ENCODE measurements at places on chromosomes 5 and 9. TPM values are rescaled to one million over a fixed set of nuclear protein-coding genes. Genes with fewer than 3 reads are reported as not detected.
A peak's percentile ranks its signal among the peaks of the same experiment; 100 is the strongest.

GRCh38 chr9:100071271-100071670, 27.5 kb downstream of the ERP44 start:
- H3K4me1 ChIP-seq = peaks cover 17% of the 10 kb centered on the region
- H3K27me3 ChIP-seq = no peaks in the 10 kb centered on the region
- no peak overlapping the region for H3K27ac ChIP-seq
- no peak overlapping the region for H3K4me3 ChIP-seq

Gene NR2F1-AS1
- total RNA-seq = 0.93 TPM

- H3K36me3 ChIP-seq = peaks cover 11% of the 10 kb centered on the region
- peak overlapping the region; percentile 86 for H3K4me3 ChIP-seq
- DNase-seq = no peak
- H3K27me3 ChIP-seq = no peaks in the 10 kb centered on the region
- peak overlapping the region; percentile 88 for H3K27ac ChIP-seq
- H3K4me1 ChIP-seq = peaks cover 30% of the 10 kb centered on the region
These were observed 906 bp downstream of the SLC25A51 start for GRCh38 chr9:37902796-37903646.

Gene NDOR1
- total RNA-seq = 43.3 TPM

Gene KIF4B
- total RNA-seq = 0.30 TPM

Gene CDX1
- total RNA-seq = not detected

DNA sequence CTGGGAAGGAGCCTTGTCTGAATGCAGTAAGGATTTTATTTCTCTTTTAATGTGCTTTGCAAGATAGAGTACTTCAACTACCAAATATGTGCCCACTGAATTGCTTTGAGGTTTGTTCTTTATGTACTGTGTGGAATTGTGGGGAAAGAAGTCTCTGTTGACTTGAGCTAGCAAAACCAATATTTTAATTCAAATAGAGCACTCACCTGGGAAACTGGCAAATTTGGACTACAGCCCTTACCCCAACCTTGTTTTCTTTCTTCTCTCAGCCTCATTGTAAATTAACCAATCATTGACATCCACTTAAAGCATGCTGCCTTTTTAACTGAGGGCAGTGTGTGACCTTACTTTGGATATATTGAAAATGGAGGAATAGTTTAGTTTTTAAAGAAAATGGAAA, 409.0 kb downstream of the SPATA31D1 start:
- H3K4me3 ChIP-seq = no peak overlapping the region
- H3K36me3 ChIP-seq = no peaks in the 10 kb centered on the region
- no peaks in the 10 kb centered on the region for H3K27me3 ChIP-seq
- no peak overlapping the region for H3K27ac ChIP-seq
- H3K4me1 ChIP-seq = no peaks in the 10 kb centered on the region

GRCh38 chr9:116250891-116251290, 97.3 kb downstream of the PAPPA start:
- H3K36me3 ChIP-seq = no peaks in the 10 kb centered on the region
- H3K4me3 ChIP-seq = no peak overlapping the region
- no peaks in the 10 kb centered on the region for H3K27me3 ChIP-seq
- H3K27ac ChIP-seq = no peak overlapping the region
- DNase-seq = no peak

Gene CRHBP
- total RNA-seq = 0.67 TPM

DNA sequence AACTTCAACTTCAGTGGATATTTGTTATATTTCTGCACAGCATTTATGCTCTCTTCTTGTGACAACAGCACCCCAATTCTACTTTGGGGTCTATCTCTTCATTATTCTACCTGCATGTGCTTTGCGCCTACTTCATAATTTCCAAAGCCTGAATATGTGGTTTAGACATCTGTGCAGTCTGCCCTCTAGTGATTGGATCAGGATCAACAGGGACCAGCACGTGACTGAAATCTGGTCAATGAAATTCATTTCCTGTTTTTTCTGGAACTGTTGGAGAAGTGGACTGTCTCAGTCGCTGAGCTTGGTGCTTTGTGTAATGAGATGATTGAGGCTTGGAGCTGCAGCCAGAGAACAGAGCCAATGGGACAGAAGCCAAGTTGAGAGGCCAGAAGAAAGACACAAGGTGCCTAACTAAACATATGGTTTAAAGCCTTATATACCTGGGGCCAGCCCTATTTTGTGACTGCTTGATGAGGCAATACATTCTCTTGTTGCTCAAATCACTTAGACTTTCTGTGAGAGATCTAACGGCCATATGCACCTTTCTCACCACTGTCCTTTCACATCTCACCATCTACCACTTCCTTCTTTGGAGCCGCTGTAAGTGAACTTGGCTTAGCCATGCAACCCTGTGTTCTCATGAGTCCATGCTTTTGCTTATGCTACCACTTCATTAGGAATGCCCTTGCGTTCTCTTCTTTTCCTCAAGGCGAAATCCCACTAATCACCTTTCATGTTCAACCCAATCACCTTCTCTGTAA, 68.8 kb upstream of the PPP2R2B start:
- no peak overlapping the region for H3K4me3 ChIP-seq
- no peaks in the 10 kb centered on the region for H3K36me3 ChIP-seq
- H3K27me3 ChIP-seq = peaks cover 17% of the 10 kb centered on the region
- H3K4me1 ChIP-seq = no peaks in the 10 kb centered on the region

- H3K4me1 ChIP-seq = peaks cover 9% of the 10 kb centered on the region
- H3K27ac ChIP-seq = no peak overlapping the region
- H3K4me3 ChIP-seq = no peak overlapping the region
- H3K27me3 ChIP-seq = peaks cover 30% of the 10 kb centered on the region
- peaks cover 9% of the 10 kb centered on the region for H3K36me3 ChIP-seq
These were observed 197.0 kb downstream of the SYK start for GRCh38 chr9:90998573-90998972.

Gene FOXI1
- total RNA-seq = not detected

Gene RORB
- 0.14 TPM for total RNA-seq

DNA sequence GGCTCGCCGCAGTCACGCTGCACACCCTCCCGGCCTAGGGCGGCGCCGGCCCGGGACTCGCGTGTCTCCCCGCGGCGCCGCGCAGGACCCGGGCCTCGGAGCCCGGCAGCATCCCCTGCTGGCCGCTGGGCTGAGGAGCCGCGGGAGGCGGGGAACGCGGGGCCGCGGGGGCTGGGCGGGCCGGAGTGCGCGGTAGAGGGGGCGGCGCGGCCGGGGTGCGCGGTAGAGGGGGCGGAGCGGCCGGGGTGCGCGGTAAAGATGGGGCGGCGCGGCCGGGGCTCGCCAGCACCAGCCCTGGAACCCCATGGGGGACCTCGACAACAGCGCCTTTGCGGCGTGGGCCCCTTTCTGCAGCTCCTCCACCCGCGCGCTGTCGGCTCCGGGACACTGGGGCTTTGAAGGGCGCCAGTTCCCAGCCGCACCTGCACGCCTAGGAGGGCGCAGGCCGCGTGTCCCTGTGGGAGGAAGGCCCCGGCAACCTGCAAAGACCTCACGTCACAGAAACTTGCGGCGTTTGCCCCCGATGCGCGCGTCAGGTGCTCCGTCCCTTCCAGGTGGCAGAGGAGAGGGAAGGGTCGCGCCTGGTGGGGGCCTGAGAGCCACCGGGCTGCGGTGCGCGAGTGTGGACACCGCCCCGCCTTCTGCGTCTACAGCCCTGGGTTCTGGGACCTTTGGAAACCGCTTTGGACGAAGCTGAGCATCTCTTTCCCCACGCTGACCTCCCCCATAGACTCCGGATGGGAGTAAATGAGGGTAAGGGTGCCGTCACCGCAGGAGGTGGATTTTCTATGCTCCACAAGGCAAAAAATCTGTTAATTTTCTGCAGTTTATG, 49.6 kb downstream of the NSUN2 start:
- peaks cover 57% of the 10 kb centered on the region for H3K27me3 ChIP-seq
- H3K4me1 ChIP-seq = peaks cover 10% of the 10 kb centered on the region

DNA sequence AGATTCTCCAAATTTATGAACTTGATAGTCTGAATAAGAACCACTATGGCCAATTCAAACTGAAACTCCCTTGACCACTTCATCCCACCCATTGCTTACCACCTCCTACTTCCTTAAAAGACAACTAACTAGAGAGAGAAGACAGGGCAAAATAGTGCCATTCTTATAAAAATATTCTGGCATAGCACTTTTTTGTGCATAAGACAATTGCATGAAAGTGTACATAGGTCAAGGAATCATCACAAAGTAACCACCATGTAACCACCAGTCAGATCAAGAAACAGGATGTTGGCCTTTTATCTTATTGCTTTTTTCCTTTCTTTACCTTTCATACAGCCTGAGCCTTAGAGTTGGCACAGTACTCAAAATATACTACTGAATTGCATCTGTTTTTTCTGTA, 8.1 kb upstream of the ARSB start:
- no peaks in the 10 kb centered on the region for H3K36me3 ChIP-seq
- H3K4me3 ChIP-seq = no peak overlapping the region
- H3K27ac ChIP-seq = no peak overlapping the region
- no peaks in the 10 kb centered on the region for H3K27me3 ChIP-seq

DNA sequence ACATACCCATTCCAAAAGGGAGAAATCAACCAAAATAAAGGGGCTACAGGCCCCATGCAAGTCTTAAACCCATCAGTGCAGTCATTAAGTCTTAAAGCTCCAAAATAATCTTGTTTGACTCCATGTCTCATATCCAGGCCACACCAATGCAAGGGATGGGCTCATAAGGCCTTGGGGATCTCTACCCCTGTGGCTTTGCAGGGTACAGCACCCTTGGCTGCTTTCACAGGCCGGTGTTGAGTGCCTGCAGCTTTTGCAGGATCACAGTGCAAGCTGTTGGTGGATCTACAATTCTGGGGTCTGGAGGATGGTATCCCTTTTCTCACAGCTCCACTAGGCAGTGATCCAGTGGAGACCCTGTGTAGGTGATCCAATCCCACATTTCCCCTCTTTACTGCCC, 5.0 kb upstream of the SPINK14 start:
- no peak for DNase-seq
- no peaks in the 10 kb centered on the region for H3K4me1 ChIP-seq
- H3K36me3 ChIP-seq = no peaks in the 10 kb centered on the region
- H3K27me3 ChIP-seq = peaks cover 6% of the 10 kb centered on the region
- H3K27ac ChIP-seq = no peak overlapping the region
- H3K4me3 ChIP-seq = no peak overlapping the region

Gene C5
- 3.5 TPM for total RNA-seq

Gene IRX1
- total RNA-seq = not detected

- H3K4me3 ChIP-seq = no peak overlapping the region
- no peak overlapping the region for H3K27ac ChIP-seq
- peaks cover 17% of the 10 kb centered on the region for H3K4me1 ChIP-seq
These were observed 51.4 kb downstream of the ACER2 start for GRCh38 chr9:19460243-19460642.

Gene WDR31
- 1.4 TPM for total RNA-seq

- H3K4me1 ChIP-seq = peaks cover 18% of the 10 kb centered on the region
- H3K27me3 ChIP-seq = peaks cover 5% of the 10 kb centered on the region
- DNase-seq = no peak
- no peak overlapping the region for H3K4me3 ChIP-seq
- H3K27ac ChIP-seq = no peak overlapping the region
These were observed 2.7 kb downstream of the GPX3 start for GRCh38 chr5:151023047-151023615.

- DNase-seq = no peak
- H3K4me3 ChIP-seq = no peak overlapping the region
- H3K27me3 ChIP-seq = no peaks in the 10 kb centered on the region
- H3K27ac ChIP-seq = no peak overlapping the region
- H3K4me1 ChIP-seq = no peaks in the 10 kb centered on the region
- H3K36me3 ChIP-seq = peaks cover 10% of the 10 kb centered on the region
These were observed 32.8 kb downstream of the MRRF start for GRCh38 chr9:122297512-122297911.

Gene ZDHHC11B
- not detected for total RNA-seq

Gene CNTNAP3
- not detected for total RNA-seq

GRCh38 chr9:120438836-120439546, 141.0 kb downstream of the CDK5RAP2 start:
- no peaks in the 10 kb centered on the region for H3K27me3 ChIP-seq
- H3K27ac ChIP-seq = peak overlapping the region; percentile 62
- DNase-seq = peak; percentile 12
- H3K4me3 ChIP-seq = no peak overlapping the region
- peaks cover 7% of the 10 kb centered on the region for H3K36me3 ChIP-seq

DNA sequence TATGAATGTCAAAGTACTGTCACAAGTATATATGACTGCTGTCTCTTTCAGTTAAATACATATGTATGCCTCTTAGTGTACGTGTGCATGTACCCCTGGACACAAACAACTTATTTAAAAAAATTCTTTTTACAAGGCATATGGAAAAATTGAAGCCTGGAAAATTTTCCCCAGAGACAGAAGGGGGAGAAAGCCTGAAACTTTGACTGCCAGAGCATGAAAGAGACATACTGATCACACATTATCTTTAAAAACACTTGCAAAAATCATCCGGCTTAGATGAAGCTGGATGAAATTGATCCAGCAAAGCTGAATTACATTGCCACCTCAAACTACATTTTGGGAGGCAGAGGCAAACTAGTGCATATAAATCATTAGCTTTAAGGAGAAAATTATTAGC, 88.0 kb upstream of the NFIB start:
- H3K4me3 ChIP-seq = no peak overlapping the region
- no peak for DNase-seq
- H3K4me1 ChIP-seq = no peaks in the 10 kb centered on the region

Gene PKD2L2
- total RNA-seq = not detected

GRCh38 chr9:126471084-126471624, 142.6 kb upstream of the LMX1B start:
- peak overlapping the region; percentile 57 for H3K4me3 ChIP-seq
- H3K4me1 ChIP-seq = peaks cover 51% of the 10 kb centered on the region
- peaks cover 52% of the 10 kb centered on the region for H3K27me3 ChIP-seq
- peak overlapping the region; percentile 77 for H3K27ac ChIP-seq
- peak; percentile 86 for DNase-seq

DNA sequence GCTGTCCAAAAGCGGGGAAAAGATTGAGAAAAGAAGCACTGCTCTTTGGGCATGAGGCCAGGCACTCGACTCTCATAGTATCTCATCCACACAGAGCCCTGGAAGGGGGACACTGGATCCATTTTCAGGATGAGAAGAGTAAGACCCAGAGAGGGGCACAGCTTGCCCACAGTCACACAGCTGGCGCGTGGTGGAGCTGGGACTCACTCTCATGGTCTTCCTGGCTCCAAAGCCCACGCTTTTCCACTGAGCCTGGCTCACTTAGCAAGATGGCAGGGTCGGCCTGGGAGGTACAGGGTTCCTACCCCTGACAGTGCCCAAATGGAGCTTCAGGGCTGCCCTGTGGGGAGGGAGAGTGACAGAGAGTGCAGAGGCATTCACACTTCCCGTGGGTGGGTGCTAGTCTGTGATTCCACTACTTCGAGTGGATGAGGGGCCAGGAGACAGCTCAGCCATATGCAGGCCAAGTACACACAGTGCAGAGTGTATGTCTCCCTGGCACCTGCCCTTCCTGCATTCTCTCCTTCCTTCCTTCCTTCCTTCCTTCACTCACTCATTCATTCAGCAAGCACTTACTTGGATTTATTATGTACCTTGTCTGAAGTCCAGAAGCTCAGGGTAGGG, 18.3 kb upstream of the IGFBPL1 start:
- no peak for DNase-seq
- H3K4me1 ChIP-seq = no peaks in the 10 kb centered on the region

DNA sequence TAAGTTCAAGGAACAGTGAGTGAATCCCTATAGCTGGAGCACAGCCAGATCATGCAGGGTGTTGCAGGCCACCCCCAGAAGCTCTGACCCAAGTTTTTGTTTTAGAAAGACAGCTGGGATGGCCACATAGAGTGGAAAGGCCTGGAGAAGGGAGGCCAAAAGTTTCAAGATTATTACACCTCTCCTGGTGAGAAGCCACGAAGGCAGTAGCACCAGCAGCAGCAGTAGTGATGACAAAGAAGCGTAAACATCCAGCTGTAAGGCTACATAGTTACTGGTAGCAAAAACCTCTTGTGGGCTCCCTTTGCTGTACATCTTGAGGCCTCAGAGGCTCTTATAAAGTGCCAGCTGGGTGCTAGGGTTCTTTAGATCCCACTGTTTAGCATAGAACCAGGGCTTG, 11.8 kb downstream of the ADAMTSL1 start:
- H3K27ac ChIP-seq = no peak overlapping the region
- no peaks in the 10 kb centered on the region for H3K27me3 ChIP-seq
- DNase-seq = no peak
- H3K4me3 ChIP-seq = no peak overlapping the region
- H3K36me3 ChIP-seq = no peaks in the 10 kb centered on the region

Data from activated T-cell treated with anti-CD3 and anti-CD28 coated beads, Interleukin-2, amount 50 U/mL, for 72 hours (primary cell).